Mucosa of gallbladder (tissue), 1 donor: ENCODE measurements at places on chromosomes 12 and 14.

GRCh38 chr14:81509838-81510452, 23.7 kb downstream of the SEL1L start:
- no peak for DNase-seq

GRCh38 chr14:80776657-80777056, 164.9 kb downstream of the CEP128 start:
- no peak for DNase-seq

DNA sequence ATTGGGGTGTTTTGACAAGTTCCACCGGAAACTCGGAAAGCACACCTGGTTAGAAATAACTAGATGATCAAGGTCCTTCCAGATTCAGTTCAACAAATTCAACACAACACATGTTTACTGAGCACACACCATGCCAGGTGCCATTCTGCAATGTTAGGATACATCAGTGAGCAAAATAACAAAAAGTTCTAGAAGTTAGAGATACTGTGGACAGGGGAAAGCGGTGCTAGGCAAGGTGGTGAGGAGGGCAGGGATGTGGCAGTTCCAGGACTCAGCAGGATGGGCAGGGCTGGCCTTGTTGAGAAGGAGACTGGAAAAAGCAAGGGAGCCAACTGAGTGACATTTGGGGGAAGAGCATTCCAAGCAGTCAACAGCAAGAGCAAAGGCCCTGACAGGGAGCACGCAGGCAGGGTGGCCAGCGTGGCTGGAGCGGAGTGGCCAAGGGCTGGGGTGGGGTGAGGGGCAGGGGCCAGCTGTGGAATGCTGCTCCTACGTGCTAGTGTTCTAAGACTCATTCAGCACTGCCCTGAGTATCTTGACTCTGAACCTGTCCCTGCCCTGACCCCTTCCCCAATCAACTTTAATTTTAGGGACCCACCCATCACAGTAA, 19.4 kb upstream of the FAIM2 start:
- no peak for DNase-seq

GRCh38 chr12:45407981-45408728, 192.3 kb downstream of the ANO6 start:
- DNase-seq: no peak

DNA sequence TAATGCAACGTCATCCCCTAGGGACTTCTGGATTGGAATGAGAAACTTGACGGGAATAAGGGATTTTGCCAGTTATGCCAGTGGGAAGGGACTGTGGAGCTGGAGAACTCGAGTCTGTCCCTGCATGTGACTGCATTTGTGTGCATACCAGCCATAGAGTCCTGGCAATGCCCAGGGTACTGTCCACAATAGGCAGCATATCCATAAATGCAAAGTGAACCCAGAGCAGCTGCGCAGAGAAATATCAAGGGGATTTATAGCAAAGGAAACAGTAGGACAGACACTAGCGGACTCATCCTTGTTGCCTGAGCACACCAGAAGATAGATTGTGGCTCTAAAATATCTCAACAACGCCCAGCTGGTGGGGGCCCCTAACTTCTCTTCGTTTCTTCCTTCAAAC, 247.1 kb upstream of the SRRM4 start:
- no peak for DNase-seq

- no peak for DNase-seq
These were observed 156.0 kb downstream of the MED13L start for GRCh38 chr12:116121453-116121871.

DNA sequence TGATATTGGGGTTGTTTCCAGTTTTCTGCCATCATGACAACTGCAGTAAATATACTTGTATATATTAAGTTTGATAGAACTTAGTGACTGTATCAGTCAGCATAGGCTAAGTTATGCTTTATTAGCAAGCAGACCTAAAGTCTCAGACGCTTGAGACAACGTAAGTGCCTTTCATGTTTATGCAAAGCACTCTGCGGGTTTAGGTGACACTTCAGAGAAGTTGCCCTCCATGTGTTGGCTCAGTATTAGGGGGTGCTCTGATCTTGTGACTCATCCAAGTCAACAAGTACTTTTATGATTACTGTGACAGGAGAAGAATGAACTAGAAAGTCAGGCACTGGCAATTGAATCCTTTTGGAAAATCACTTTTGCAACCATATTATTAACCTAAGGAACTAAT, 13.3 kb upstream of the OTOGL start:
- no peak for DNase-seq

GRCh38 chr12:6861391-6861790, 5.9 kb upstream of the TPI1 start:
- DNase-seq: no peak

DNA sequence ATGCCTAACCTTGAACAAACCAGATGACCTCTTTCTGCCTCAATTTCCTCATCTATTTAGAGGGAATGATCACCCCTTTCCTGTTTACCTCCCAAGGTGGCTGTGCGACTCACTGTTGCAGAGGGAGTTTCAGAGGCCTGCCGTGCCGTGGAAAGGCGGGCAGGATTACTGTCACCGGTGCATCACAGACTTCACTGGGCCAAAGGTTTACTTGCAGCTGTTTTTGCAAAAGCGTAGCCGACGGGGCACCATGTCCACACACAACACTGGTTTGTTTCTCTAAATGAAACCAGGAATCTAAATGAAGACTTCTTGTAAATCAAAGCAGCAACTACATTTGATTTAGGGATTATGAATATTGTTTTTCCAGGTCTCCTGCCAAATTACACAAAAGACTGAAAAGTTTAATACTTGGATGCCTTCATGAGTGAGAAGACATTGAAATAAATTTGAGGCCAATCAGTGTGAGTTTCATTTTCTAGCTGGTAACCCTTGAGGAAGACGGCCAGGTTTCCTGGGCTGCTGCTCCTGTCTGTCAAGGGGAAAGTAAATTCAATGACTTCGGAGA, 696.1 kb upstream of the TMEM132C start:
- DNase-seq: no peak

DNA sequence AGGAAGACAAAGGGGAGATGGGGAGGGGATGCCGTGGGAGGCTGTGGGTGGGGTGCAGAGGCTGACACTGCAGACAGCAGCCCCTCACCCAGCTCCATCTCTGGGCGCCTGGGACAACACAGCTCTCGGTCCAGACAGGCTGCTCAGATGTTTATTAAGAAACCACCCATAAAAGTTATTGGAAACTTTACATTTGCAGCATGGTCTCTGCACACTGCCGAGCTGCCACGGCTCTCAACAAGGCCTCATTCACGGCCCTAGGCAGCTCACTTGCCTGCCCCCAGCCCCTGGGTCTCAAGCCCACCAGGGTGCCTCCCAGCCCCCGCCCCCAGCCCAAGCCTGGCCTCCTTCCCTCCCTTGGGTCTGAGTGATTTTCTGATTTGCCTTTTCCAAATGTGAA, 21.0 kb upstream of the COL2A1 start:
- DNase-seq: no peak

GRCh38 chr12:109439181-109439580, 37.9 kb downstream of the KCTD10 start:
- no peak for DNase-seq

- DNase-seq: peak; percentile 9
These were observed 657 bp downstream of the CBLN3 start for GRCh38 chr14:24428628-24429394.

DNA sequence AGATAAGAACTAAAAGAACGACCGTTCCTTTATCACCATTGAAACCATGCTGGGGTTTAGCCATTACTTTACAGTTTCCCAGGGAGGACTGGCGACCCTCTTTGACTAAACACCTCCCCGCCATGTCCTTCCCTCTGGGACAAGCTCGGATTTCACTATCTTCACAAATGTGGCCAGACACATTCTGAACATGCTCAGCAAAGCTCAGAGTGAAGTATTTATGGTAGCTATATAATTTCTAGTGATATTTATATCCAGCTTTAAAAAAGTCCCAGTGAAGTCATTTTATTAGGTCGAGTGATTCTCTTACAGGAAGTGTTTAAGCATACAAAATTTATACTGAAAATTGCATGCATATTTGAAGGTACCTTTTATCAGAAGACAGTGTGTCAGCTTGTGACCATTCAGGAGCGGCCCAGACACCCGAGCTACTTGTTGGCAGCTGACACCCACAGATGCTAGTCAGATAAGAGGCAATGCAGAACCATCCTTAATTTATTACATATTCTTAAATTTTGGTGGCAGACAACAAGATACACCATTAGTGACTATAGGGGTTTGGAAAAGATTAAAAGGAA, 36.8 kb downstream of the NIN start:
- no peak for DNase-seq

DNA sequence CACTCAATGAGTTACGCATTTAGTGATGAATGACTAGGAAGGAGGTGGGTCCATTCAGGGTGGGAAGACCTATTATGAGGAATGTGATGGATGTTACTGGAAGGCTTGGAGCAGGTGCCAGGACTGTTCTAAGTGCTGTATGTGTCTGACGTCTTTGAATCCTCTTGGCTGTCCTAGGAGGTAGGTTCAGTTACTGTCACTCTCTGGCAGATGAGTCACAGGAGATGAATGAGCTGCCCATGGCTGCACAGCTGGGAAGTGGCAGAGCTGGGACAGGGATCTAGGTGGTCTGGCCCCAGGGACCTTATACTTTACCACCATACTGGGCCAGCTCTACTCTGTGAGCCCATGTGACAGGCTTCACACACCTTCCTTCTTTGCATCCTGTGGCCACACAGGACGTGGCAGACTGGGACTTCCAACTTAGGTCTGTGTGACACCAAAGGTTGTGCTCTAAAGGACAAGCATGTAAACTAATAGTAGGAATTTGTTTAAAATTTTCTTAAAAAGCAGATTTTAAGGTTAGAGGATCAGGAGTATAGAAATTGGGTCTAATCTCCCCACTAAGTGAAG, 24.0 kb downstream of the TCTN1 start:
- DNase-seq: no peak

GRCh38 chr12:85804663-85805062, 31.5 kb downstream of the RASSF9 start:
- no peak for DNase-seq

DNA sequence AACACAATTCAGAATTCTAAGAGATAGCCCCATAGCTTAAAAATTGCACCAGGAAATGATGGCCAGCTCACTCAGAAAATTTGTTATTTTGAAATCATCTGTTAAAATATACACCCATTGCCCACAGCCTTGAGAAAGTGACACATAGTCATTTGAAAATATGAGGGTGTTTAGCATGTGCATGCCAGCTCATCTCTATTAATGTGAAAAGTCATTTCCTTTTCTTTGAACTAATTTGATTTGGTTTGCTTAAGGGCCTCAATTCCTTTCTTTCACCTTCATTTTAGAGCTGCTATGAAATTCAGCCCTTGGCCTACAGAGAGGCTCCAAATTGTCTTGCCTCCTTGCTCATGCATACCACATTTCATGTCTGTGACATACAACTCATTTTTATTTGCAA, 241.4 kb downstream of the PHLDA1 start:
- DNase-seq: no peak

GRCh38 chr14:38138473-38139138, 69.1 kb upstream of the SSTR1 start:
- no peak for DNase-seq

DNA sequence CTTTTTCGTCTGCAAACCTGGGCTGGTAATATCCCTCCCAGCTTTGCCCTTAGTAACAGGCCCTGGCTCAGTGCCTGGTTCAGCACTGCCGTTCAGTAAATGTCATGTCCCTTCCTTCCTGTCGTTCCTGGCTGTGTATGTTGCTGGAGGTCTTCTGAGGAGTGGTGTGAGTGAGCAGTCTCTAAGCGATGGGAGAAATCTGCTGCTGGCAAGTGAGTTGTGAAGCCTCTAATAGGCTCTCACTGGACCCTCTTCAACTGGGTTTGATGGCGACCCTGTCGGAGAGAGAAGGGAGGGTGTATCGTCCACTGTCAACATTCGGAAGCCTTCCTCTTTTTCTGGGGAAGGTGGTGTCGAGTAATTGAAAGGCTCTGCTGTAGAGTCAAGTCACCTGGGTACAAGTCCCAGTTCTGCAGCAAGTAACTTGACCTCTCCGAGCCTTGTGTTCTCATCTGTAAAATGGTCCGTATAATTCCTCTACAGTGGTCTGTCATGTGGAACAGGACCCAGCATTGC, 62.8 kb downstream of the HRK start:
- DNase-seq: peak; percentile 20
